ENCODE measurements at places on chromosomes 11 and 22. TPM values are rescaled to one million over a fixed set of nuclear protein-coding genes. Genes with fewer than 3 reads are reported as not detected.

The GDPD5 gene
- 93.8 TPM for total RNA-seq

GRCh38 chr11:92852946-92853345 is 116.5 kb upstream of the MTNR1B start:
- DNase-seq: no peak

DNA sequence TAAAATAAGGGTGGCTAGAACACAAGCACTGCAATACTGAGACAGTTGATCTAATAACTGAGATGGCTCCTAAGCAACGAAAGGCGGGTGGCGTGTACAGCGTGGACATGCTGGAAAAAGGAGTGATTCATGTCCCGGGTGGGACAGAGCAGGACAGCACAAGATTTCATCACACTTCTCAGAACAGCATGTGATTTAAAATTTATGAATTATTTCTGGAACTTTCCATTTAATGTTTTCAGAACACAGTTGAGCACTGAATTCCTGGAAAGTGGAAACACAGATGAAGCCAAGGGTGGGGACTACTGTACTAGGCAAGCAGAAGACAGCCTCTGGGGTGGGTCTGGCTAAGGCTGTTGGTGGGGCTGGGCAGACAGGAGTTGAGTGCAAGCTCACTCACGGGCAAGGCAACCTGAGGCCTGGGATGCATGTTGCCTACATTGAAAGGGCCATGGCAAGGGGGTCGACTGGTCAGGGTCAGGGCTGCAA is 165.6 kb upstream of the DDI1 start:
- peak; percentile 70 for DNase-seq

DNA sequence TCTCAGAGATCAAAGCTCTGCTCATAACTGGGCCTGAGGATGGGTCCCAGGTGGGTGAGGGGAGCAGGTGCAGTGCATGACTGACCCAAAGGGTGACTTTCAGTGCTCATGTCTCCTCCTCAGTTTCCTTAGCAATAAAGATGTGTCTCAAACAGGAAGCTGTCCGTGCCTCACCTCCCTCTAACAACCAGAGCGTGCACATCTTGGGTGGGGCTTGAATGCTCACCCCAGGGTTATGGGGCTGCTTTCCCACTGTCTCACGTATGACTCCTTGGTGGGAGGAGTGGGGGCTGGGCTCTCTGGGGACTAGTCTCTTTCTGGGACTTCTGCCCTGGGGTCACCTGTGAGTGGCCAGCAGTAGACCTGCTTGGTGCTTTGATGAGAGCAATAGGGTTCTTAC is 53.9 kb upstream of the PHOX2A start:
- no peak for DNase-seq

- no peak for DNase-seq
These were observed 61.5 kb downstream of the BTG4 start for GRCh38 chr11:111450480-111451320.

DNA sequence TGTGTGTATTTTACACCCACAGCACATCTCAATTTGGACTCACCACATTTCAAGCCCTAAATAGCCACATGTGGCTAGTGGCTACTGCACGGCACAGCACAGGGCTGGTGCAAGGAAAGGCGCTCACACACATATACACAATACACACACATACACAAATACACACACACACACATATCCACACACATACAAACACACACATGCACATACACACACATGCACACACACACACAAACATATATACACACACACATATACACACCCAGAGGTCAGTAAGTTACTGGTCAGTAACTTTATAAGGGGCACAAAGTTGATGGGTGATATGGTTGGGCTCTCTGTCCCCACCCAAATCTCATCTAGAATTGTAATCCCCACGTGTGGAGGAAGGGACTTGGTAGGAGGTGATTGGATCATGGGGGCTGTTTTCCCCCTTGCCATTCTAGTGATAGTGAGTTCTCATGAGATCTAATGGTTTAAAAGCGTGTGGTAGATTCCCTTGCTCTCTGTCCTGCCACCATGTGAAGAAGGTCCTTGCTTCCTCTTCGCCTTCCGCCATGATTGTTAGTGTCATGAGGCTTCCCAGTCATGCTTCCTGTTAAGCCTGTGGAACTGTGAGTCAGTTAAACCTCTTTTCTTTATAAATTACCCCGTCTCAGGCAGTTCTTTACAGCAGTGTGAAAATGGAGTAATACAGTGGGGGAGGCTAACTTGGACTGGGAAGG is 37.6 kb upstream of the DKK3 start:
- DNase-seq: no peak

- no peak for DNase-seq
These were observed 326.3 kb downstream of the FAT3 start for GRCh38 chr11:92550871-92551270.

DNA sequence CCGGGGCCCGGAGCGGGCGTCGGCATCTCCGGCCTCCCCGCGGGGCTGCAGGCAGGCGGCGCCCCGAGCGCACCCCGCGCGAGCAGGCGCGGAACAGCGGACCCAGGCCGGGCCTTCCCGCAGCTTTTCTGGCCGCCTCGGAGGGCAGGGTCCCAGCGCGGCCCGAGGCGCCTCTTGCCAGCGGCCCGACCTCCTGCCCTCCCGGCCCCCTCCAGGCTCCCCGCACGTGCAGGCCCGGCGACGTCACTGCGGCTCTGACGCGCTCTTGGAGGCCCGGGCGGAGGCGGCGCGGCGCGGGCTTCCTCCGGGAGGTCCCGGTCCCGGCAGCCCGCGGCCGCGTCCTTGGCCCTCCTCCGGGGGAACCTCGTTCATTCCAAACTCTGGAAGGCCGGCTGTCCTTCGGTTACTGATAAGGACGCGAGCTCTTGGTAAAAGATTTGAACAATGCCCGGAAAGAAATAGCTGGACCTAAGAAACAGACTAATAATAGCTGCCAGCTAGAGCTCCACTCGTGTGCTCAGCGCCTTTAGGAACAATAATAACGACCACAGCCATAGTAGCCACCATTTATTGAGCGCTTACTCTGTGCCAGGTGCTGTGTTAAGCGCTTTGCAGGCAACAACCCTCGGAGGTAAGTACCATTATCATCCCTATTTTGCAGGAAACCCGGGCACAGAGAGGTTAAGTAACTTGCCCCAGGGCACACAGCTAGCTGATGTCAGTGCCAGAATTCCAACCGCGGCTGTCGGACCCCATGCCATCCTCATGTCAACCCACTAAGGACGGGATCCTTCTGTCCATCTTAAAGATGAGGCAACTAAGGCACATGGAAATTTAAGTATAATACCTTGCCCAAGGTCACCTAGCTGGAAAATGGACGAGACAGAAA is 39.1 kb upstream of the CREB3L1 start:
- peak; percentile 22 for DNase-seq

- no peak for DNase-seq
These were observed 74.0 kb downstream of the USP35 start for GRCh38 chr11:78262691-78263090.

All from tibial nerve (tissue), 4 donors.